ENCODE measurements at places on chromosomes 13 and 19. TPM values are rescaled to one million over a fixed set of nuclear protein-coding genes. Genes with fewer than 3 reads are reported as not detected.
A peak's percentile ranks its signal among the peaks of the same experiment; 100 is the strongest.

DNA sequence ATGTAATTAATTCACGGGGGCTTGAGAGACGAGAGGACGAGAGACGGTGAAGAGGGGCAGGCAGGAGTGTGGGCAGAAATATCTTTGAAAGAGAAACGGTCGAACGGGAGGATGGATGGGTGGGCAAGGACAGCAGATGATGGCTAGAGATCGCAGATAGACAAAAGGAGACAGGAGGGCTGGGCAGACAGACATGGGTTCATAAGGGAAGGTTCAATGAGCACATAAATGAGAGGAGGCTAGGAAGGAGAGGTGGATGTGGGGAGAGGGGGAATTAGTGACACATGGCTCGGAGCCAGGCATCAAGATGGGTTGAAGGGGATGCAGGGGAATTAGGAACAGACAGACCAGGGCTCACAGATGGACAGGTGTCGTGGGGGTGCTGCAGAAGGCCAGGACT lies 1.1 kb downstream of the SYT3 start:
- DNase-seq: no peak

DNA sequence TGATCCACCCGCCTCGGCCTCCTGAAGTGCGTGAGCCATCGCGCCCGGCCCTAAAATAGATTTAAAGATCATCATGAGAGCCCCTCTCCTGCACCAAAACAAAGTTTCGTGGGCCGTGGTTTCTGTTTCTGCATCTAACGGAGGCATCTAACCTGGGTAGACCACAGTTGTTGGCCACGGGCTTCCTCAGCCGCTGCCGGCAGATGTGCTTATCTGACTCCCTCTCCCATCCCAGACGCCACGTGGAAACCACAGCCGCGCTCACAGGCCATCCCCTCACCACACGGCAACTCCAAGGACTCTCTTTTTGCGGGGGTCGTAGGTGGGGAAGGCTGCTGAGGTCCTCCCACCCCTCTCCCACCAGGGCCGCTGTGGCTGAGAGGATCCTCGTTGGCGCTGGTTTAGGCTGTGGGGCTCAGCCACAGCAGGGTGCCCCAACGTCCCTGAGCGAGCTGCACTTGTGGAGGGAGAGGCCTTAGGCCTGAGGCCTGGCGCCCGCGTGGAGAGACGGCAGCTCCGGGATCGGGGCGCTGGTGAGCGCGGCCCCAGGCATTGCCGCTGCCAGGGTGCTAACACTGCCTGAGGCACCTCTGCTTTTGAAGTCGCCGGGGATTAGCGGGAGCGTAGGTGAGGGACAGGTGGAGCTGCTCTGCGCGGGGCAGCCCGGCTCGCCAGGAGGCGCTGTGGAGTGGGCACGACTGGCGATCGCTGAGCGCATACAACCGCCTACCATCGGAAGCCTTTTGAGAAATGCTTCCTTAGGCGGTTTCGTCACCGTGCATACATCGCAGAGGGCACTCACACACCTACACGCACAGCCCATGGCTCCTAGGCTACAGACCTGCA lies 8.9 kb downstream of the ZSCAN1 start:
- peak; percentile 9 for DNase-seq

DNA sequence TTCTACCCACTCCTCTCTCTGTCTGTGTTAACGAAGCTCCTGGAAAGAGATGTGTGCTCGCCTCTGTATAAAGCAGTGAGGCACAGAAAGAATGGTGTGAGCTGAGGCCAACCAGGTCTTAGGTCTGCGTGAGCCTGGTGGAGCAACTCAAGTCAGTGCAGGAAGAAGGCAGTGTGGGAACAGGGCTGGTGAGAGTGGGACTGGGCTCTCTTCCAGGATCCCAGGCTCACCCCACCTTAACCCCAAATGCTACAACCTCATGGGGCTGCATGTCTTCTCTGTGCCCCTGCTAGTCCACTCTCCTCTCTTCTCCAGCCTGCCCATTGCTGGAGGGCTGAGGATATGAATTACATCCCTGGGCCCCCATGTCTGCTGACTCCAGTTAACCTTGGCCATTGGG lies 127.4 kb downstream of the DCT start:
- no peak for DNase-seq

- no peak for DNase-seq
Observed at GRCh38 chr19:12794971-12795381, 3.7 kb downstream of the JUNB start.

DNA sequence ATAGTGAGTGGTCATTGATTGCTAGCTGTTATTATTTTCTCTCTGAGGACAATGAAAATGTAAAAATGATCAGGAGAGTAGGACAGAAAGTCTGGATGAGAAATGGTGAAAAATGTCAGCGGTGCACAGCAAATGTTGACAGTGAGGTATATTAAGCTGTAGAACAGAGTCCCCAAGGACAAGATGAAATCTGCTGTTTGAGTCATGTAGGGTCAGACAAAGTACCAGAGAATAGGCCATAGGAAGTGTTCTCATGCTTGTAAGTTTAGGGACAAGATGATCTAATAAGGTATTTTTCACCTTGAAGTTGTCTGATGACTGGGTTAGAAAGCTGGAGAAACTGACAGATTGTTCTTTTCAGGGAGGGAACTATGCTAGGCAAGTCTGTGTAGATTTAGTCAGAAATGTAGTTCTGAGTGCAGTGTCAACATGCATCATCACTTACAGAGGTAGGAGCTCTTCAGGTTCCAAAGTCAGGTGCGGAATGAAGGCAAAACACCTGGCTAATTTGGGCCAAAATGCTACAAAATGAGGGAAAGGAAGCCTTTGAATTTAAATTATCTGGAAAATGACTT lies 369.3 kb downstream of the DLEU7 start:
- DNase-seq: no peak

GRCh38 chr13:63773476-63773875 lies 2357.8 kb upstream of the PCDH20 start:
- DNase-seq: no peak

- DNase-seq: no peak
Observed at GRCh38 chr13:89852570-89852969, 1494.9 kb upstream of the MIR17HG start.

- no peak for DNase-seq
Observed at GRCh38 chr13:27465611-27466010, 15.2 kb upstream of the MTIF3 start.

- no peak for DNase-seq
Observed at GRCh38 chr13:95185851-95186250, 115.4 kb downstream of the ABCC4 start.

DNA sequence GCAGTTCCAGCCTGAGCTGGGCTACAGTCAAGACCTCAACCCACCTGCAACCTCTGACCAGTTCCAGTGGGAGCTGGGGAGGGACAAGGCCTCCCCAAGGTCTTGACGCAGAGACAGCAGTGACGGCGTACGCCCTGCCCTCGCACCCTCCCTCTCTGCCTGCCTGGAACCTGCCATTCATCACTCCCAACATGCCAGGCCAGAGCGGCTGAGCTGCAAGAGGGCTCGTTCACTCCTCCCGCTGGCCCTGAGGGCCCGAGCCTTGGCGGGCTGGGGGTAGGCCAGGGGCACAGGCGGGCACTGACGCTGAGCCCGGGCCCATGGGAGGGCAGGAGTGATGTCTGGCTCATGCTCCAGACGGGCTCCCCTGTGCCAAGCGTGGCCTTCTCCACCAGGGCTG lies 8.2 kb downstream of the NDUFA11 start:
- DNase-seq: no peak

DNA sequence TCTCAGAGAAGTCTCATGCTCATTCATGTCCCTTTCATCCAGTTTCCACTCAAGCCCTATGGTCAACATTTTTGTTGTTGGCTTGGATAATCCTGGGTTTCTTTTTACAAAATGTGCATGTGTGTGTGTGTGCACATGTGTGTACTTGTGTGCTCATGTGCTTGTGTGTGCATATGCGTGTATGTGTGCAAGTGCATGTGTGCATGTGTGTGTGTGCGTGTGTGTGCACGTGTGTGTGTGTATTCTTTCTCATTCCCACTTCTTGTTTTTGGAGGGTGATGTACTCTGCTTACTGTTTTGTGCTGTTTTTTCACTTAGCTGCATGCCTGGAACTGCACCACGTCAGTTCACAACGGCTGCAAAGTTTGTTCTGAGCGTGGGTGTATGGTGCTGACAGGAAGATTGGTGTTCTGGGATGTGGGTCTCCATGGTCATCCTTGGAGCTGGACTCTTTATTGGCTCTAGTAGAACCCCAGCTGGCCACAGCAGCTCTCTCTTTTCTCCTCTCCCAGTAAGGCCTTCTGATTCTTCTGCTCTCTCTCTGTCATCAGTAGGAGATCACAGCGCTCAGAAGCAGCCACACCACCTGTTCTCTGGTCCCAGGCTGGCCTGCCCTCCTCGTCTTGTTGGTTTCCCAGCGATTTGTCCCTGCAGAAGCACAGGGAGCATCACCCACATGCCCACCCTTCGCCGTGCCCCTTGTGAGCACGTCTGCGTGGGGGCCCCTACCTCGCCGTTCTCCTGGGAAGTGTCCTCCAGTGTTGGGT lies 60.8 kb downstream of the SOX1 start:
- DNase-seq: no peak

DNA sequence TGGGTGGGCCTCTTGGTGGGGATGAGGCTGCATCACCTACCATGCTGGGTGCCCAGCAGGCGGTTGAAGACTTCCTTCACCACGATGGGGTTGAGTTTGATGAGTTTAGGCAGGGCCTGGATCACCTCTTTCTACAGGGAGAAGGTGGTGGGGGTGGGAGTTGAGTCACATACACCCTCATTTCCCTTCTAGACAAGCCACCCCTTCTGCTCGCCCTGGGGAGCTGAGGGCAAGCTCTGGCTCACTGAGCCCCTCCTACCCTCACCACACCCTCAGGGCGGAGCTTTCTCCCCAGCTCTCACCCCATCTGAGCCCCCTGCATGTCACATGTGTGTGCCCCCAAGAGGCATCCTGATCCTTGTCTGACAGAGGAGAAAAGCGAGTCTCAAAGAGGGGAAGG lies 7.6 kb upstream of the RSPH6A start:
- DNase-seq: no peak

GRCh38 chr19:50657712-50658440 lies 8.6 kb downstream of the C19orf81 start:
- peak; percentile 74 for DNase-seq

DNA sequence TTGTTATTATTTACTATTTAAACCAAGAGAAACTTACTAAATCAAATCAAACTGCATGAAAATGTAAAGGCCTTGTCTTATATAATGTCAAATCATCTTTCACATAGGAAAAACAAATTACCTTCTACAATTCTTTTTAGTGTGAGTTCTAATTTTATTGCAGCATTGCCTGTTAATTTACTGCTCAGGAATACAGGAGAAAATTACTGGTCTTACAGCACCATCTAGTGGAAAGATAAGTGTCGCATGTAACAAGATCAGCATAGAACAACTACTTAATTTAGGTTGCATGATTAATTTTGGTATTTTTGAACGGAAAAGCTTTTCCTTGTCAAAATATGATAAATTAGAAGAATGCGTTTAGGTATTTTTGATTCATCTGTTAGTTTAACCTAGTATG lies 502.7 kb downstream of the UQCRFS1 start:
- DNase-seq: peak; percentile 29

DNA sequence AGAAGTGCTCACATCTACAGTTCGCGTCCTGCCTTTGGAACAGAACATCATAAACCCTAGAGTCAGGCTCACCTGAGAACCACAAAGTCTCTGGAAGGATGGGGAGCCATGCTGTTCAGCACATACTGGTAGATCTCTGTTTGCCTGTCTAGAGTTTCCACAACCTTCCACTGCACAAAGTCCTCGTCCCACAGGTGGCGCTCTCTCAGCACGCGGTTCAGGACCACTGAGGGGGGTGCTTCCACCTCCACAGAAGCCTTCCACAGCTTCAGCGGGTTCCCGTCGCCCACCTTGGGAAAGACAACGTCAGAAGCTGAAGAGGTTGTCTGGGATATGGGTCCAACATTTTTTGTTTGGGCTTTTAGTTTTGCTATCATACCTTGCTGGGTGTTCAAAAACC lies 93.6 kb downstream of the KL start:
- no peak for DNase-seq

DNA sequence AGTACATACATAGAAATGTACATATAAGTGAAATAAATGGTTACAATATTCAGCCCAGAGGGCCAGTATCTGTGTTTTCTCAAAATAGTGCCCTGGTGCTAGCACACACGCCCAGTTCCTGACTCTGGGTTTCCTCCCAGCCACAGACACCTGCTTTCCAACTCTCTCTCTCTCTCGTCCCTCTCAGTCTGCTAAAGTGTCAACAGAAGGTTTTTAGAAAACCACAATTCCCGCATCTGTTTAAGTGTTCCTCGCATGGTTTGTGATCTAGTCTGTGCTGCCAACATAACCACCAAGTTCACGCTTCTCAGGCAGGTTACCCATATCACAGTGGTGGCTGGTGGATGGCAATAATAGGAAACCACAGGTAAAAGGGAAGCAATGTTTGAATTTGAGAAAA lies 17.8 kb upstream of the UPF3A start:
- no peak for DNase-seq

- DNase-seq: no peak
Observed at GRCh38 chr13:48993150-48993549, 17.4 kb downstream of the FNDC3A start.

DNA sequence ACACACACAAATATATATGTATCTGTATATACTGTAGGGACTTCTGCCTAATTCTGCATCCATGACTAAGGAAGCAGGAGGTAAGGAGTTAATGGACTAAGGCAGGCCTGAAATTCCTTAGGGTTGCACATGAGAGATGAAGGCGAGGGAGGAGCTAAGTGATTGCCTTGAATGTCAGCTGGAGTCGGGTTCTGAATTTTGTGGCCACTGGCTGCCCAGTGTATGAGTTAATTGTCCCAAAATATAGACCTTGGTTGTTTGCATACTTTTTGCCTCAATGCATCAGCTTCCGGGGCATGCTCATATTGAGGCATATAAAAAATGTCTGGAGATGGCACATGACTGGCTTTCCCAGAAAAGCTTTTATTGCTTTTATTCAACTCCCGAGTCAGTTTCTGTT lies 245.5 kb downstream of the TDRD3 start:
- DNase-seq: no peak

- DNase-seq: peak; percentile 9
Observed at GRCh38 chr13:60627071-60627686, 230.2 kb downstream of the TDRD3 start.

DNA sequence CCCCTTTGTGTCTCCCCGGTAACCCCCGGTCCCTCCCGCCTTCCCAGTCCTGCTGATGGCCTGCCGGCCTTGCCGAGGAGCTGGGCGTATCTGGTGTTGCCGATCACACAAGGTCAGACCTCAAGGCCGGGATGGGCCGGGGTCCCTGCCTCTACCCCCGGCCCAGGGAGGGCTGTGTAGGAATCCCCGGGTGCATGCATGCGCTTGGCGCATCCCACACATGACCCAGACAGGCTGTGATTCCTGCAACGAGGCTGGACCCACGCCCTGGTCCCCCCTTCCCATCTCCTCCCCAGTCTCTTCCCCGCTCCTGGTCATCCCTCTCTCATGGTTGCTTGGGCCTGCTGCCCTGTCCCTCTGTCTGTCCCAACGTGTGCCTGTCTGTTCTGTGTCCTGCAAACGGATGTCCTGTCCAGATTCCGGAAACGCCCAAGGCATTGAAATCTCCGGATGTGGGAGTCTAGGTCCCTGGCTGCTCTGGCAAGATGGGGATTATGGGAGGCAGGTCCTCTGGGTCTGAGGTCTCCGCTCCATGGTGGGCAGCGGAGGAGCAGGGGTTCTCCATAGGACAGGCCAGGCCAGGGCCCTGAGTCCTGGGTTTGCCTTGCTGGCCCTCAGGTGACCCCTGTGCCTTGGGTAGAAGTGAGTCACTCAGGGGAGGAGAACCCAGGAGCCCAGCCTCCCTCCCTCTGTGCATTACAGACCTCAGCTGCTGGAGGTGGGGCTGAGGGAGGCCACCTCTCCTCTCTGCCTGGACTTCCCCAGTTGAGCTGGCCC lies 1.6 kb downstream of the PKN1 start:
- DNase-seq: no peak

RRAS gene
- polyA plus RNA-seq: 31.1 TPM

ZNF708 gene
- 28.8 TPM for polyA plus RNA-seq

ZNF836 gene
- polyA plus RNA-seq: 20.6 TPM

LMTK3 gene
- polyA plus RNA-seq: 1.9 TPM

CD177 gene
- polyA plus RNA-seq: 0.39 TPM

PSG2 gene
- polyA plus RNA-seq: not detected
